Activated T-helper 17 cell treated with anti-CD3 and anti-CD28 coated beads, Interleukin-2, amount 50 U/mL, for 72 hours (primary cell): ENCODE measurements at places on chromosomes 4 and X.

DNA sequence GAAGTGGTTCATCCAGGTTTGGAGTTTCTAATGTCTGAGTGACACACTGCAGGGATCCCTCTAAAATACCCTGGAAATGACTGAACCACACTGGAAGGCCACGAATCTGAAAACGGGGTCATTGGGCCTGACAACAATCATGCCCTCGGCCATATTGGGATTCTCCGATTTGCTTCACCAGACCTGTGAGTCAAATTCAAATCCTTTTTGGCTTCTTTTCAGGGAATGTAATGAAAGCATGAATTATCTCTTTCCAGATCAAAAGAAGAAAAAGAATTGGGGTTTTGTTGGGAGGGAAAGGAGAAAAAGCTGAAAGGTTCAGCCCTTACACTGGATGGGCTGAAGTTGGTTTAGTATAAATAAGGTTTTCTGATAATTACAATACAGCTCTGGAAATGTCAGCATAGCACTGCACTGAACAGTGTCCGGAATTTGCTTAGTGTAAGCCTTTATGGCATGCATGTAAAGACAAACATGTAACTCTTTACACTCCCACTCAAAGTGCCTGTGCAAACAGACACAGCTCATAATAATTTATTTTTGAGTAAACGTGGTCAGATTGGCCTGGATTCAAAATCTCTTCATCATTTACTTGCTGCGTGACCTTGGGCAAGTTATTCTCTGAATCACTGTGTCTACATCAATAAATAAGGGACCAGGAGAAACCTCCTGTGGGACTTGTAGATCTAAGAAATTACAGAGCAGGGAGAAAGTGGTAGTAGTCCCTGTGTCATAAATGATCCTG lies 21.4 kb downstream of the CT47C1 start:
- no peak for ATAC-seq

- ATAC-seq, result no peak
Measured at GRCh38 chrX:25010784-25011588, 4.8 kb downstream of the ARX start.

DNA sequence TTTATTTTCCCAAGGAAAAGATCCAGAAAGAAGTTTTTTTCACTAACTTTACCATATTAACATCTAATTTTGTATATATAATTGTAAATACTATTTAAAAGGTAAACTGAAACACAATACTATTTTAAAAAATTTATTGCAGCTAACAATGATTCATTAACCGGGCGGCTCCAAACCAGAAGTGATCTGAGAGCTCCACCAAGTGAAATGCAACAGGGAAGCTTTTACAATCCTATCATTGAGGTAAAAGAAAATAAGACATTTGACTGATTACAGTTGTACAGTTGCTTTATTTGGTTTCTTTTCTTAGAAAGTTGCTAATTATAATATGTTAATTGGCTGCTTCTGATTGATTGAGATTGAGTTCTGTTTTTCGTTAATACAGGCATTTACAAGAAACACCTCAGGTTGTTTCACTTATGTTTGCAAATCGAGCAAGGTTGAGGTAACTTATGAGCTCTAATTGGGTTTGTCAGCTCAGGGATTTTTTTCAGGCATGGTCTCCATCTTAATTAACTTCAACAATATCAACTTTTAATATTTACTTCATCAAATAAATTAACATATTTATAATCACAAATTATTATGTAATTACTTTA lies 220.2 kb upstream of the UGT8 start:
- no peak for ATAC-seq

- ATAC-seq, result no peak
Measured at GRCh38 chrX:80174925-80175574, 160.5 kb downstream of the TBX22 start.

GRCh38 chrX:323721-324628 lies 5.4 kb upstream of the GTPBP6 start:
- ATAC-seq, result peak; percentile 3

GRCh38 chr4:10565166-10565780 lies 108.0 kb upstream of the ZNF518B start:
- ATAC-seq, result no peak

DNA sequence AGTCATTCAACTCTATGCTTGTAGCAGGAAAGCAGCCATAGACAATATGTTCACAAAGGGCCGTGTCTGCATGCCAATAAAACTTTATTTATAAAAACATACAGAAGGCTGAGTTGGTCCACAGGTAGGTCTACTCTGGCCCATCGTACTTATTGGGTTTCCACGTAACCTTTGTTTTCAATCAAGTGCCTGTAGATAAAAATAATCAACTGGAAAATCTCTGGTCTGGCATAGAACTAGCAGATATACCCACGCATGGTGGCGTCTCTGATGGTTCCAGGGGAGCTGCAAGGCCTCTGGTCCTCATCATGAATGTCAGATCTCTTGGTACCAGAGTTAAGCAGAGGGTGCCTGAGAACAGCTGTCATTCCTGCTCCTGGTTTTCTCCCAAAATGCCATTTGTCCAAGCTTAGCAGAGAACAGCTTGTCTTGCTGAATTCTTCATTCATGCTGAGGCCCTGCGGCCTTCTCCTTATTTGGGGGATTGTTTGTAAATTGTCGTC lies 31.4 kb upstream of the JAKMIP1 start:
- ATAC-seq, result no peak

GRCh38 chr4:143369552-143369951 lies 32.9 kb downstream of the GAB1 start:
- no peak for ATAC-seq

- peak; percentile 50 for ATAC-seq
Measured at GRCh38 chr4:15958562-15958961, 4.4 kb downstream of the FGFBP2 start.

- peak; percentile 62 for ATAC-seq
Measured at GRCh38 chr4:52102587-52102986, 51.5 kb downstream of the SPATA18 start.

DNA sequence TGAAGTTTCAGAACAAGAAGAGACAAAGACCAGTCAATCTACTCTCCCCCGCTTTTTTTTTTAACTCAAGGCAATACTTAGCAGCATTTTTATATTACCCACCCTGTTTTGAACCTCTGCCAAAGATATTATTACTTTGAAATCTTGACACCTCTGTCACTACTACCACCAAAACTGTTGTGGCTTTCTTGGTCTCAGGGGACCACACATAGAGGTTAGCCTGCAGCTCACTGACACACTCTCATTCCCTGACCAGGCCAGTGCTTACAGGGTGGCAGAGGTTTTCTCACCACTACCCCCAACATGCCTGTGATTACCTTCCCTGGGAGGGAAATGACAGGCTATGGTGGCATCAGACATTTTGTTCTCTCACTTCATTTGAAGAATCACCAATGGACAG lies 137.4 kb upstream of the STIM2 start:
- peak; percentile 45 for ATAC-seq

- ATAC-seq, result no peak
Measured at GRCh38 chr4:77187322-77187721, 30.3 kb downstream of the CCNG2 start.

DNA sequence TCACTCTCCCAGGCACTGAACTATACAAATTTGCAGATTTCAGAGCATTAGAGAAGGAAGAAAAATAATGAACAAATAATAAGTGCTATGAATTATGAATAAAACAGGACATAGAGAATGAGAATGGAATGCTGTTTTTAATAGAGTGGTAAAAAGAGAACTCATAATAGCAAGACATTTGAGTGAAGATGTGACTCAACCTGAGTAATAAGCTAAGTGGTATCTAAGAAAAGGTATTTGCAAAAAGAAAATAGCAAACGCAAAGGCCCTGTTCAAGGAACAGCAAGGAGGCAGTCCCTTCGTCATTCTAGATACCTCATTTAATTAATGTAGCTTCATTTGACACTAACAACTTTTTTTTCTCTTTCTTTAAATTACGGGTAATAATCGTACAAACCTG lies 1910.0 kb upstream of the TENM3 start:
- no peak for ATAC-seq

DNA sequence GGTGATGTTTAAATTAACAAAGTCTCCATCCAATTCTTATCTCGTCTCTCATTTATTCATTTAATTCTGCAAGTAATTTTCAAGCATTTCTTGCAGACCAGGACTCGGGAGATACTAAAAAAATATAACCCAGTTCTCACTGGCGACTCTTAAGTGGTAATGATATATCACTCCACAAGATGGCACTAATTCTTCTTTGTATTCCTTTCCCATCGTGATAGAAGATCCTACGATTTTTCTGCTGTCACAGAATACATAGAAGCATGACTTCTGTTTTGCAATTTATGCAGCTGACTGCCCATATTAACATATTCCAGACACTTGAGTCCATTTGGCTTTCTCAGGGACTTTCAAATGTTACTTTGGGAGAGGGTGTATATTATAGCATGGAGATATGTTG lies 64.0 kb upstream of the FGF13 start:
- no peak for ATAC-seq

DNA sequence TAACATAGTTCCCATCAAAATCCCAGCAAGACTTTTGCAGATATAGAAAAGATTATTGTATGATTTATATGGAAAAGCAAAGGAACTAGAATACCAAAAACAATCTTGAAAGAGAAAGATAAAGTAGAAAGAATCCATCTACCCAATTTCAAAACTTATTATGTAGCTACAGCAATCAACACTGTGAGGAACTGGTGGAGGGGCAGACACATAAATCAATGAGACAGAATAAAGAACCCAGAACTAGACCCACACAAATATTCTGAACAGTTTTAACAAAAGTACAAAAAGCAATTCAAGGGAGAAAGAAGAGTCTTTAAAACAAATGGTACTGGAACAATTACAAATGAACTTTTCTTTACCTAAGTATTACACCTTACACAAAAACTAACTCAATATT lies 67.0 kb downstream of the LRBA start:
- ATAC-seq, result no peak

GRCh38 chr4:16284050-16284449 lies 57.8 kb upstream of the TAPT1 start:
- no peak for ATAC-seq

GRCh38 chr4:57303012-57303751 lies 193.0 kb upstream of the IGFBP7 start:
- no peak for ATAC-seq
